ENCODE measurements at places on chromosomes 12 and 14.

- DNase-seq, result peak; percentile 85
Observed at GRCh38 chr12:39103552-39104165, 198.3 kb upstream of the CPNE8 start.

- DNase-seq, result no peak
Observed at GRCh38 chr12:106359646-106360399, 2.3 kb downstream of the POLR3B start.

DNA sequence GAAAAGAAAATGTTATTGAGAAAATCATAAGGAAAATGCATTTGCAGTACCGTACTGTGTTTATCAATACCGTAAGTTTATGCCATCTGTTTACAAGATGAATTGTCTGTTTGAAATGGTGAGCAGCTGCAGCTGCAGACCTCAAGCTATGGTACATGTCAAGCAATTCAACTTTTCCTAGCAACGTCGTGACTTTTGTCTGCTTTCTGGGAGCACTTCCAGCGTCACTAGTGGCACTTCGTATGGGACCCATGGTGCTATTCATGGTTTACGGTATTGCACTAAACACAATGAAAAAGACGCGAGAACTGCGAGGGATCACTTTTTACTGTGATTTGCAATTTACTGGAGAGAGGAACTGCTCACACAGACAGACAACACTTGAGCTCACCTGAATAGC is 160.8 kb downstream of the UNC79 start:
- no peak for DNase-seq

DNA sequence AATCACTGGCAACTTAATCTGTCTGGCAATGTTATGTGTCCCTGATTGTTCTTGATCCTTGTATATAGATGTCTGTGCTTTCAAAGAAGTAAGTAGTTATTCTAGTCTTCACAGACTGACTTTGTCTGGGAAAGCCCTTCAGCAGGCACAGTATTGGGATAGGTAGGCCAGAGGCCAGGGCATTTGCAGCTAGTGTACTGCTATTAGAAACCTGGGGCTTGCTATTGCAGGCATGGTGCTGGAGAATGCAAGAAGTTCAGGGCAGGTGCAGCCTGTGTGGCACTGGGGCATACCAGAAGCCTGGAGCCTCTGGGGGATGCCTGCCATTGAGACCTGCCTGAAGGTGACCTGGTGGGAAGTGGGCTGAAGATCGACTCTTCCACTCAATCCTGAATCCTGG is 96.3 kb downstream of the TMTC3 start:
- no peak for DNase-seq

DNA sequence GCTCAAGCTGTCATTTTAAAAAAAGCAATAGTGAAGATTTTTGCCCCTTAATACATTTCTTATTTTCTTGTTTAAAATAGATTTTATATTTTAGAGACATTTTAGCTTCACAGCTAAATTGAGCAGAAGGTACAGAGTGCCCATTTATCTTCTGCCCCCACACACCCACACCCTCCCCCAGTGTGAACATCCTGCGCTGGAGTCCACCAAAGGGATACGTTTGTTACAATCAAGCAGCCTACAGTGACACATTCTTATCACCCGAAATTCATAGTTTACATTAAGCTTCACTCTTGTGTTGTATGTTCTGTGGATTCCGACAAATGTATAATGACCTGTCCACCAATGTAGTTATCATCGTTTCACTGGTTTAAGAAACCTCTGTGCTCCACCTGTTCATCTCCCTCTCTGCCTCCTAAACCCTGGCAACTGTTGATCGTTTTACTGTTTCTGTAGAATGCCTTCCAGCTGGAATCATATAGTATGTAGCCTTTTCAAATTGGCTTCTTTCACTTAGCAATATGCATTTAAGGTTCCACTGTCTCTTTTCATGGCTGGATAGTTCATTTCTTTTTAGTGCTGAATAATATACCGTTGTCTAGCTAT is 91.0 kb upstream of the TRAF3 start:
- no peak for DNase-seq

GRCh38 chr14:53715193-53715721 is 241.4 kb downstream of the BMP4 start:
- DNase-seq, result no peak

- DNase-seq, result no peak
Observed at GRCh38 chr12:89166525-89166934, 185.8 kb downstream of the DUSP6 start.

DNA sequence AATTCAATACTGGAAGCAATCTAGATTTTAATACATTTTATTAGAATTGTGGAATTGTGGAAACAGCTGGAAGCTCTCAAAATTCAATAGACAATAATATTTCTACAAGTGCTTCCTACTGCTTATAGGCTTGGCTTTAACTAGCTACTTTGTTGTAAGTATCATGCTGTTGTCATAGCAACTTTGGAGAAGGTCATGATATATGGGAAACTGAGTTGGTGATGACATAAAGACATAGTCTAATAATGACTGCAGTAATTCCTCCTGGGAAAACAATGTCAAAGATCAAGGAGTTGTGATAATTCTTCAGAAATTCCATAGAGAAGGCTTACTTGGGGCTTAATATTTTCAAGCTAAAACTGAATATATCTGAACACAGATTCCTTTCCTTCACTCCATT is 266.6 kb downstream of the KIF21A start:
- DNase-seq, result no peak

GRCh38 chr12:41073633-41074472 is 114.3 kb upstream of the PDZRN4 start:
- no peak for DNase-seq

- no peak for DNase-seq
Observed at GRCh38 chr12:72077111-72077820, 138.6 kb downstream of the TPH2 start.

- DNase-seq, result no peak
Observed at GRCh38 chr12:12734054-12734453, 16.9 kb downstream of the CDKN1B start.

GRCh38 chr12:79156846-79157463 is 292.4 kb downstream of the SYT1 start:
- no peak for DNase-seq

DNA sequence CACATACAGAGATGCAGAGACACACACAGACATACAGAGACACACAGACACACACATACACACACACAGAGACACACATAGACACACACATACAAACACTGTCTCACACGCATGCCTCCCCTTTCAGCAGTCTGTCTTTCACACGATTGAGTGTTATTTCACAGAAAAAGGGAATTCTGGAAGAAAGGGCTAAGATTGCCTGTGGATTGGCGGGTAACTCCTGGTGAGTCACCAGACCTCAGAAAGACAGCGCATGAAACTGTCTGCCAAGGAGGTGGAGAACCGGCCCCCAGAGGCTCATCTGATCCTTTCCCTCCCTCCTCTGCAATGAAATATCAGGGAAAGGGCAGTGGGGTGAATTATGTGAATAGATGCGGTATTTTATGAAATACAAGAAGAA is 127.2 kb upstream of the GSC start:
- no peak for DNase-seq

DNA sequence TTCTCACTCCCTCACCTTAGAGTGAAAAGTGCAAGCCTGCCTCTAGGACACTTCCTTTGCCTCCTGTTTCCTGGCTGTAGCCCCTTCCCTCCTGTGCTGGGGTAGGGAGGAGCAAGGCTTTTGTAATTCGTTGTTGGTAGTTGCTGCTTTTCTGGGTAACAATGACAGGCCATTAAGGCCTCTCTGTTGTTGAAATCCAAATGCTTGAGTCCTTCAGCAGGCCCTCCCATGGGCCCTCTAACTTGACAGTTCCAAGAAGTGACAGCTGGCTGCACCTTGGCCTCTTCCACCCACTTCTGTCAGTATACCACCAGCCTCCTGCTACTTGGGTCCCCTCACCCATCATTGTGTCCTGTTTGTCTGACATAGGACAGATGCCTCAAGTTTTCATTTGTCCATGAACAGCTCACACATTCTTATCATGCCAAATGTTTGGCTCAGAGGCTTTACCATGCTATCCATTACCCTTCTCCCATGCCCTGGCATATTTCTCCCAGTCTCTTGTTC is 103.7 kb upstream of the PDE3A start:
- peak; percentile 44 for DNase-seq

DNA sequence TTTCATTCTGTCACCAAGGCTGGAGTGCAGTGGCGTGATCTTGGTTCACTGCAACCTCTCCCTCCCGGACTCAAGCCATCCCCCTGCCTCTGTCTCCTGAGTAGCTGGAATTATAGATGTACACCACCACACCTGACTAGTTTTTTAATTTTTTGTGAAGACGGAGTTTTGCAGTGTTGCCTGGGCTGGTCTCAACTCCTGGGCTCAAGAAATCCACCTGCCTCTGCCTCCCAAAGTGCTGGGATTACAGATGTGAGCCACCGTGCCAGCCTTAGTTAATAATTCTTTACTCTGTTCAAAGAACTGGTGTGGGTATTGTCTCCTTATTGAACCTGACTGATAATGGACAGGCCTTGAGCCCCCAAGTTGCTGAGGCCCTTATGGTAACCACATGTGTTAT is 10.4 kb upstream of the KRT7 start:
- DNase-seq, result no peak

DNA sequence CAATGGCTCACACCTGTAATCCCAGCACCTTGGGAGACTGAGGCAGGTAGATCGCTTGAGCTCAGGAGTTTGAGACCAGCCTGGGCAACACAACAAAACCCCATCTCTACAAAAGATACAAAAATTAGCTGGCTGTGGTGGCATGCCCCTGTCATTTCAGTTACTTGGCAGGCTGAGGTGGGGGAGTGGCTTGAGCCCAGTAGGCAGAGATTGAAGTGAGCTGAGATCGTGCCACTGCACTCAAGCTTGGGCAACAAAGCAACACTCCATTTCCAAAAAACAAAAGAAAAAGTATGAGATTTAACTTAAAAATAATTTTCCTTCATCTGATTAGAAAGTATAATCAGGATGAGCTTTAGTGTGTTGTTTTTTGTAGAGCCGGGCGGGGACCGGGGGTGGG is 47.9 kb upstream of the BCAT1 start:
- no peak for DNase-seq

DNA sequence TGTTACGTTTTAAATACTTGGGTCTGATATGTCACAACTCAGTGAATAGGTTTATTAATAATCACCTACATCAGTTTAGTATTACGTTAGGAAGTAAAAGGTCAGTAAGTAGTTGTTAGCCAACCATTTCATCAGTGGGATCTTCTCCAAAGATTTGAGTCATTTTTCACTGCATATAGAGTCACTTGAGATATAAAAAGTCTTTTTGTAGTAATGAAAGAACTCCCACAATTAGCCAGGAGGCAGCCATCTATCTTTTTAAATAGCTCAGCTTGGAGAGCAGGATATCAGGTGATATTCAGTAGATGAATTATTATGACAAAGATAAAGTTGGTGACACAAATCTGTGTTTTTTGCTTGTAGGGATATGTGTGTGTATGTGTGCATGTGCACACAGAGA is 309.3 kb downstream of the PDZRN4 start:
- no peak for DNase-seq

DNA sequence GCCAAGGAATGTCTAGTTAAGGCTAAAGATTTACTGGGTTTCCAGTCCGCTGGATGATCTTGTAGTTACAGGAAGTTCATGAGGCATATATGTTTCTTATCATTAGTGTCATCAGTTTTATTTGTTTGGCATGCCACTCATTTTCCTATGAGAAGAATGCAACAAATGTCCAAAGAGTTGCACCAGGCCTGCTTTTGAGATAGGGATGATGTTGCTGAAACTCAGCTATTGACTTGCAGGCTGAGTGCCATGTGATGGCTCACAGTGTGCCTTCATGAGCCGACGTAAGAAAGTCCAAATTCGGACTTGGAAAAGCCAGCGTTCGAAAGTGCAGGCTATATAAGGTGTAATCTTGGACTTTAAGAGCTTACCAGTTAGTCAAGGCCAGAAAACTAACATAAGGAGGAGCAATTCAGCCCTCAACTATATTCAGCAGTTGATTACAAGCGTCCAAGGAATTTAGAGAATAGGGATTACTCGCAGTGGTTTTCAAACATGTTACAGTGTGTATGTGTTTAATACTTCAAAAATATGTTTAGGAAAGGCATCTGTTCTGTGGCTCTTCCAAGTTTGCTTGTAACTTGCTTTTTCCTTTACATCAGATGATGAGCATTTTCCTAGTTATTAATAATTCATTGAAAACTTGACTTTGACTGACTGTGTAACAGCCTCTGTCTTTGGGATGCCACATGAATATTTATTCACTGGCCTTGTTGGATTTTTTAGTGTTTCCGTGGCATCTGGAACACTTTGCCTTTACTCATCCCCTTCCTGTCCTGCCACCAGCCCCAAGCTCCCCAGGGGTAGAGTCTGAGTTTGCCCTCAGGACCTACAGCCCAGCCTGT is 101.3 kb downstream of the LGMN start:
- DNase-seq, result no peak

GRCh38 chr14:60101786-60102185 is 10.1 kb downstream of the PCNX4 start:
- DNase-seq, result no peak

GRCh38 chr12:121514184-121514742 is 66.6 kb downstream of the KDM2B start:
- no peak for DNase-seq

DNA sequence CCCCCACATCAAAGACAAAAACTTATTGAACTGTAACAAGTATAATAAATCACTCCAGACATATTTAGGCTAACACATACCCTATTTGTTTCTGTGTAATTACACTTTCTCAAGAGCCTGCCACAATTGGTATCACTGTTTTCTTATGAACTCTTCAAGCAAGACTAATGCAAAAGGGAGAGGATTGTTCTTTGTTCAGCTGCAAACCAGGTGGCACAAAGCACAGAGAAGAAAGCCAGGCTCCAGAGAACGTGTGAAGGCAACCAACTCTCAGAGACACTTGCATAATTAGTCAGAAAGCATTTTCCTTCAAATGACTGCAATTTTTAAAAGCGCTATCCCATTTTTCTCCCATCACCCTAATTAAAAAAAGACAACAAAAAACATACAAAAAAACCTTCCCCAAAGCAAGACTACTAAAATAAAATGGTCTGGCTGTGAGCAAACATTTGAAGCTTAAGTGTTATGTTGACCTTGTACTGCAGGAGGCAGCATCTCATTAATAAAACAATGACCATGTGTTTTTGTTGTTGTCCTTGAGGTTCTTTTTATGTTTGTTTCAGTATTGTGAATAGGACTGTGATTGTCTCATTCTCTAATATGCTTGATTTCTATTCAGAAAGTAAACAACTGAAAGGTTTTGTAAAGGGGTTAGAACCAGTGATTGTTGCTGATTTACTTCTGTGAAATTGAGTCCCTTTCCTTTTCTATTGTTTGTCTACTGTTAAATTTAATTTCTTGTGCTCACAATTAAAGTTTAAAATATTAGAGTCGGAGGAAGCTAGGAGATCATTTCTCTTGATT is 452.7 kb upstream of the PDE3A start:
- DNase-seq, result peak; percentile 66

GRCh38 chr12:27589419-27589818 is 65.4 kb downstream of the PPFIBP1 start:
- DNase-seq, result no peak

DNA sequence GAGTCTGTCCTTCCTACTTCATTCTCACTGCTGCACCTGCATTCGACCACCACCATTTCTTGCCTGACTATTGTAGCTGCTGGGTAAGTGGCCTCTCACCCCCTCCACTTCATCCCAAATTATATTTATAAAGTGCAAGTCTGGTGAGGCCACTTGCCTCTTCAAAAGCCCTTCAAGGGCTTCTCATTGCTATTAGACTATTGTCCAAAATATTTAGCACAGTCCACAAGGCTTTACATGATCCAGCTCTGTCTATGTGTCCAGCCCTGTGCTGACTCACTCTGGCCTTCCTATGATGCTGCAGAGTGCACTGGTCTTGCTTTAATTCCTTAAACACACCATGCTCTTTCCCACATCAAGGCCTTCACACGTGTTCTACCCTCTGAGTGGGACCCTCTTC is 46.0 kb downstream of the PAH start:
- DNase-seq, result no peak

All from neural progenitor cell (in vitro differentiated cells).